ENCODE measurements at places on chromosomes 6 and 20.

- DNase-seq, result no peak
Measured at GRCh38 chr6:35240838-35241801, 18.4 kb upstream of the ZNF76 start.

- DNase-seq, result no peak
Measured at GRCh38 chr20:57330998-57331397, 1.4 kb downstream of the SPO11 start.

GRCh38 chr6:142760152-142760551 lies 184.8 kb downstream of the HIVEP2 start:
- no peak for DNase-seq

- DNase-seq, result peak; percentile 67
Measured at GRCh38 chr20:32515631-32516101, 69.5 kb downstream of the NOL4L start.

- DNase-seq, result no peak
Measured at GRCh38 chr6:125008261-125008703, 46.0 kb downstream of the RNF217 start.

- no peak for DNase-seq
Measured at GRCh38 chr6:19380293-19380692, 456.9 kb upstream of the ID4 start.

DNA sequence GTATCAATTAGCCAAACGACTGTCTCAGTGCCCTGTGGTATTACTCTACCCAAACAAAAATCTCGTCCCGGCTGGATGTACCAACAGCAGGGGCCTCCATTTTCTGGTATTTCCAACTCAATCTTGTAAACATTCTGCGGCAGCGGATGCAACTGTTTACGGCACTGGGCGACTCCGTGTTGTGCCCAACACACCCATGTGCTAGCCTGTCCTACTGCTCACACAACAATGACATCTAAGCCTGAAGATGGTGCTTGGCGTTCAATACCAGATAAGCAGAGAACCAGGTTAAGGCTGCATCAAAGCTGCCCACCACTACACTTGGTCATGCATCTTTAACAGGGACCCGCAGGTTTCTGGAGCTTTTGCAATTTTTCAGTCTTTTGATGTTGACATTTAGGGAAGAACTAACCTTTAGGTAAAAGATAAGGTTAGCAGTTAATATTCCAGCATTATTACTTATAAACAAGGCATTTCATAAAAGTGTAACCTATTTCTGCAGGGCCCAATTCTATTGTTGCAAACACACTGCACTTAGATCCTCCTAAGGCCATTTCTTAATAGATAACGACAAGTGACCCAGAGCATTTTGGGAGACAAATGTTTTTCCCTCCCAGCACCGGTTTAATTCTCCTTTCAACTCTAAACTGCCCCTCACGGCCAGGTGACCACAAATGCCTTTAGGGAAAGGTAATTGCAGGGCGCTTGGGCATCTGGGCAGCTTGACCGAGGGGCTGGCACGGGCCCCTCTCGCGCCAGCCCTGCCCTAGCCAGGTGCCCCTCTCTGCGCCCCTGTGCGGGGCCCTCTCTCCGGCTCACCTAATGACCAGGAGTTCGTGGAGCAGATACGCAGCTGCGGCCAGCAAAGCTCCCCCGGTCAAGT lies 945 bp downstream of the FAXC start:
- no peak for DNase-seq

GRCh38 chr20:13791540-13792459 lies 7.0 kb downstream of the NDUFAF5 start:
- no peak for DNase-seq

- DNase-seq, result no peak
Measured at GRCh38 chr20:53533500-53533899, 60.1 kb downstream of the ZNF217 start.

- peak; percentile 81 for DNase-seq
Measured at GRCh38 chr20:2237059-2237458, 58.7 kb upstream of the TGM3 start.

DNA sequence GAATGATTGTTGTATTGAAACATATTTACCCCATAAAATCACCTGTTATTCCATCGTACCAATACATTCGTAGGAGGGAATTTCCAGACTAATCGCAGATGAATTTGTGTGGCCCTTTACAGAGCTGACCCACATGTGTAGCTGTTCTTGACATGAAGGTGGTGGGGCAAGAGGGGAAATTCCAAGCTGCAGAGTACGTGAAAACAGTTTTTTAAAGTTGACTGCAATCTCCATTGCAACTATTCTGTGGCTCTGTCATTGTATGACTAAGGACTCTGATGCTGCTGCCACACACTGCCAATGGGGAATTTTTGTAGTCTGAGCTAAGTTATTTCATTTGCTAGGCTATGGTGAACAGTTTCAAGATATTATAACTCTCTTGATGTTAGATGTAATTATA lies 46.4 kb upstream of the ADTRP start:
- DNase-seq, result no peak

DNA sequence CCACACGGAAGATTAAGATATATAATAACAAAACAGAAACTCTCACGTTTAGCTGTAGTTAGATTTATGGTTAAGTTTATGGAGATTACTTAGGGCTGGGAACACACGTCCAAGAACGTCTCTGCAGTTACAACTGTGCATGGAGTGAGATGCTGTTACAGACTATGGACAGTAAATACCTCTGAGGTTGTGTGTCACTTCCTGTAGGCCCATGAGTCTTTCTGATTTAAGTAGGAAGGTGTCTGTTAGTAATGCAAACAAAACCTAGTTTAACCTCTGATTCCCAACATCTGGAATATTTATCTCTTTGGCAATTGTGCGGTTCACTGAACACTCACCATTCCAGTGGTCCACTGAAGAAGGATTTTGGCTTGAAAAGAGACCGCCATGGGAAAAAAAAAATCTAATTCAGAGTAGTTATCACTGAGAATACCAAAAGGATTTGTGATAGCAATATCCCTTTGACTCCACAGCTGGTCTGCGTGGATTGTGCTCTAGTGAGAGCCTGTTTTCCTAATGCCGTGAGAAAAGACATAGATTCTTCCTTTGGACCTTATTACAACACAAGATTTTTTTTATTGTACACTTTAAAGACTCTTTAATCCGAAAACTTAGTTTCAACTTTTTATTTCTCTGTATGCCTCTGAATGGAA lies 478.2 kb upstream of the CITED2 start:
- DNase-seq, result no peak

- no peak for DNase-seq
Measured at GRCh38 chr6:93293872-93294271, 125.5 kb downstream of the EPHA7 start.

- no peak for DNase-seq
Measured at GRCh38 chr20:32538526-32538939, 46.6 kb downstream of the NOL4L start.

DNA sequence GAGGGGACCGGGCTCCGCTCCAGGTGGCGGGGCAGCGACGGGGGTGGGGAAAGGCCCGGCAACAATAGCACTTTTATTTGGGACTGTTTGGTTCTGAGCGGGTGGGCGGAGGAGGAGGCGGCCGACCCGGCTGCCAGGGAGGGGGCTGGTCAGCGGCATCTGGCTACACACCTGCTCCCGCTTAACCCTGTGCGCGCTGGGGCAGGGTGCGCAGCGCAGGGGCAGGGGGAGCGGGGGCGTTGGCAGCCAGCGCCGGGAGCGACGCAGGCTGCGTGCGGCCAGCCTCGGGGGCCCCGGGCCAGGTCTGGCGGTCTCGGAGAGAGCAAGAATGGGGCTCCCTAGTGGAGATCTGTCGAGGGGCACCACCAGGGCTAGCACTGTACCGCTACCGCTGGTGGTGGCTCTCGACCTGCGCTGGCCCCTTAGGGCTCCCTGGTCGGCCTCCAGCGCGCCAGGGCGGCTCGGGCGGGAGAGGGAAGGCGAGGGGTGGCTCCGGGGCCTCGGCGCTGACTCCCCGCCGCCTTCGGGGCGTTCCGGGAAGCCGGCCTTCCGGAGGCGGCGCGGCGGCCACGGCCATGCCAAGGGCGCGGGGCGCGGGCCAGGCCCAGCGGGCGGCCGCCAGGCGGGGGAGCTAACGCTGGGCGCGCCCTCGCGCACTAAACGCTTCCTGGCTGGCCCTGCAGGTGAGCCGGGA lies 92.4 kb downstream of the NCR2 start:
- DNase-seq, result no peak

DNA sequence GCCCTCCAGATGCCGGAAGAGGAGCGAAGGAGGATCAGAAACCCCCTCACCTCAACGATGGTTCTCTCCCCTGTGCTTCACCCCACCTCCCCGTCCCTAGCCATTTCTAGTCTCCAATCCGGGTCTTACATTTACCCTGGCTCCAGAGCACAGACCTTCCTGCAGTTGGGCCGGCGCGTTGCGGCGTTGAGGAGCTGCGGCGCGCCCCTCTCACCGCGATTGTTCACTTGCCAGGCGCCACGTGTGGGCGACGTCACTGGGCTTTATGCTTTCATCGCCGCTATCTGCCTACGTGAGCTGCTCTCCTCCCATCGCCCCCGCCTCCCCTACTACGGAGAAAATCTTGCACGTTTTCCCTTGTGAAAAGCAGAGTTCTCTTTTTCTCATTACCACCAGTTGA lies at the start of gene CRISP2:
Gene CRISP2, minus strand, starts transcription at position 198 of the 400 bp plus-strand sequence. CDS start 4,347 bp downstream, outside the sequence.
- DNase-seq, result no peak

- no peak for DNase-seq
Measured at GRCh38 chr20:14522595-14522994, 185.2 kb upstream of the FLRT3 start.

DNA sequence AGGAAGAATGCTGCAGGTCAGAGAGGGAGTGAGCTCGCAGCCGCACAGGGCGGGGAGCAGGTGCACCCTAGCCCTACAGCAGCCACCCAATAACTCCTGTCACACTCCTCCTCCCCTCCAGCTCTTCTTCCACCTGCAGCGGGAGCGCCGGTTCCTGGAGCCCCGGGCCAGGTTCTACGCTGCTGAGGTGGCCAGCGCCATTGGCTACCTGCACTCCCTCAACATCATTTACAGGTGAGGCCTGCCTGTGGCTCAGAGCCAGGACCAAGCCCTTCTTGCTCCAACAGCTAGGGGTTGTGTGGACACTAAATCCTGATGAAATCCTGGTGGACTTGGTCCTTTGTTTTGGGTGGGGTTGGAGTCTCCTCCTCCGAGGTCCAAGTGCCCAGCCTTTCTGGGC lies 11.7 kb downstream of the SGK2 start:
- DNase-seq, result no peak

GRCh38 chr6:65461121-65461520 lies 245.9 kb downstream of the EYS start:
- no peak for DNase-seq

- no peak for DNase-seq
Measured at GRCh38 chr6:121492536-121492935, 57.1 kb downstream of the GJA1 start.

GRCh38 chr6:25579391-25579883 lies 72.6 kb upstream of the SCGN start:
- no peak for DNase-seq

GRCh38 chr6:158329531-158329930 lies 17.3 kb downstream of the TULP4 start:
- DNase-seq, result no peak
